Vagina (tissue), 2 donors: ENCODE measurements at places on chromosomes 13 and 19.

GRCh38 chr19:5106191-5106726 is 137.3 kb downstream of the KDM4B start:
- no peak for DNase-seq

GRCh38 chr13:110677731-110678545 is 28.0 kb downstream of the CARS2 start:
- DNase-seq, result no peak

DNA sequence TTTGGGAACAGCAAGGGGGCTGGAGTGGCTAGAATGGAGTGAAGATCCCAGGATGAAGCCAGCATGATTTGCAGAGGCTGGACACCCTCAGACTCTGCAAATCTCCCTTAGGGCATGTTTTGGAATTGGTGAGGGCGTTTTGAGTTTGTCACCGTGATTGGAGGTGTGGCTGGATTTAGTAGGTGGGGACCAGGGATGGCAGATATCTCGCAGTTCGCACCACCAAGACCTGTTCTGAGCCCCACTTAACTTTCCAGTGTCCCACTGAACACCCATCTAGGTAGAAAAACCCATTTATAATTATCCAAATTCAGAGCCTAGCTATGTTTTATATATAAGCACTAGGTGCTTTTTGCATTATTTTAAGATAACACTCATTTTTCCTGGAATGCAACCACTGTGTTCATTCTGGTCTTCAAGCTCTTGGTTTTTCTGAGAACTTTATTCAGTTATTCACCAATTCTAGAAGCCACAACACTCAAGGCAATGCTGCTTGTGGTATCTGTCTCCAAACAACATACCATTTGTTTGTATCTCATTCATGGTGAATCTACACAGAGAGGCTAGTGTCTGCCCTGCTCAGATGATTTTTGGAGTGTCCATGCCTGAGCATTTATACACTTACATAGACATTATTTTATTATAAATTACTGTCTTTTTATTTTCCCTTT is 3.0 kb upstream of the NANOS2 start:
- no peak for DNase-seq

GRCh38 chr13:31172001-31172400 is 10.3 kb upstream of the HSPH1 start:
- DNase-seq, result no peak

DNA sequence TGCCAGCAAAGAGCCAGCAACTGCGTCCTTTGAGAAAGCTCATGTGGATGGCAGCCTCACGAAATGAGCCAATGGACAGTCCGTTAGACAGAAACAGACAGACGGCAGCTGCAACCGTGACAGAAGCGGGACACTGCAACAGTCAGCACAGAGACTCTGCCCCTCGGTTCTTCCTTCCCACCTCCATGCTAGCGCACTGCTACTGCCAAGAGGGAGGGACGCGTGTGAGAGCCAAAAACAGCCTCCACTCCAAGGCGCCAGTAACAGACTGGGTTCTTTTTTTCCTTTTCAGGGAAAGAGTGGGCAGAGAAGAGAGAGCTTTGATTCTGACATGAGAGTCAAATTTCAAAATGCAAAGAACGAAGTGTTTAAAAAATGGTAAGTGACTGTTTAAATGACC is 77.5 kb downstream of the SERP2 start:
- no peak for DNase-seq

GRCh38 chr19:49357186-49357585 is 5.0 kb downstream of the TEAD2 start:
- DNase-seq, result no peak

GRCh38 chr19:50897612-50898011 is 13.6 kb downstream of the KLK4 start:
- DNase-seq, result no peak

GRCh38 chr19:49788857-49789256 is 22.1 kb downstream of the AP2A1 start:
- no peak for DNase-seq

- DNase-seq, result no peak
These were observed 10.1 kb downstream of the OR1I1 start for GRCh38 chr19:15091918-15092753.

GRCh38 chr19:13790354-13790753 is 4.9 kb upstream of the ZSWIM4 start:
- DNase-seq, result no peak

GRCh38 chr19:7773841-7774240 is 10.8 kb downstream of the CLEC4M start:
- DNase-seq, result no peak

- DNase-seq, result no peak
These were observed 1.9 kb upstream of the SH2D3A start for GRCh38 chr19:6769006-6769619.

DNA sequence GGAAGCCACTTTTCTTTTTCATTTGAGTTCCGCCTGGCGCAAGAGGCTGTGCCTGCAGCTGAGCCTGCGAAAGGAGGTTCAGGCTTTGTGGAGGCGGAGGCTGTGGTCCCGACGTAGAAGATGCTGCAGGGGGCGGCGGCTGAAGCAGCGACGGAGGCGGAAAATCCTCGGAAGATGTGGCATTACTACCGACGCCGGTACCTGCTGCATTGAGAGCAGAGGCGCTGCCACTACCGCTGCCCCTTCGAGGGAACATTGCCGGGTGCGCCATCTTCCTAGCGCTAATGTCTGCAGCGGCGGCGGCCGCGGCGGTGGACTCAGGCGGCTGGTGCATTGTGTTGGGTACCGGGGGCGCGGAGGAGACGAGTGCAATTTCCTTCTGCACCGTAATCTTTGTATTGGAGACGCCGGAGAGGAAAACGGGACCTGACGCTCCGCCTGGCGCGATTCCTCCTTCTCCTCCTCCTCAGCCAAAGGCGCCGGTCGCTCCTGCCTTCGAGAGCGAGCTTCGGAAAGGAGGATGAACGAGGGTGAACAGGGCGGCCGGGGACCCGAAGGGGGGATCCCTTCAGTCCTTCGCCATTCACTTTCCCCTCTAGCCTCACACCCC is at the start of gene TSC22D1:
Gene TSC22D1 (minus strand): TSS at position 590 of the 610 bp plus-strand sequence. CDS start 256 bp downstream, at position 334.
- DNase-seq, result no peak

DNA sequence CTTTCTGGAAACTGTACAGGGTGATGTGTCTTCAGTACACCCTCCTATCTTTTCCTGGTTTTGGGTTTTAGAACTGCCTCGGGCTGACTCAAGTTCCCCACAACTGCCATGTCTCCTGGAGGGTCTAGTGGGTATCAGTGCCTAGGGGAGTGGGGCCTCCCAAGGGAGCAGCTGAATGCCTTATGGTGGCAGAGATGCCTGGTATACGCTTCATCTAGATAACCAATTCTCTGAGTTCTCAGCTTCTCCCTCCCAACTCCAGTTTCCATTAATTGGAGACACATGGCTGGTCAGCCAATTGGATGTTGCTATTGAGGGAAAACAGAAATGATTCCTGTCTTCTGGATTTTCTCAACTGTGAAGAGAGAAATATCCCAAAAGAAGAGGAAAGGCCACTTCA is 12.8 kb downstream of the ZNF439 start:
- no peak for DNase-seq
